ENCODE measurements at places on chromosomes 16 and 17.

DNA sequence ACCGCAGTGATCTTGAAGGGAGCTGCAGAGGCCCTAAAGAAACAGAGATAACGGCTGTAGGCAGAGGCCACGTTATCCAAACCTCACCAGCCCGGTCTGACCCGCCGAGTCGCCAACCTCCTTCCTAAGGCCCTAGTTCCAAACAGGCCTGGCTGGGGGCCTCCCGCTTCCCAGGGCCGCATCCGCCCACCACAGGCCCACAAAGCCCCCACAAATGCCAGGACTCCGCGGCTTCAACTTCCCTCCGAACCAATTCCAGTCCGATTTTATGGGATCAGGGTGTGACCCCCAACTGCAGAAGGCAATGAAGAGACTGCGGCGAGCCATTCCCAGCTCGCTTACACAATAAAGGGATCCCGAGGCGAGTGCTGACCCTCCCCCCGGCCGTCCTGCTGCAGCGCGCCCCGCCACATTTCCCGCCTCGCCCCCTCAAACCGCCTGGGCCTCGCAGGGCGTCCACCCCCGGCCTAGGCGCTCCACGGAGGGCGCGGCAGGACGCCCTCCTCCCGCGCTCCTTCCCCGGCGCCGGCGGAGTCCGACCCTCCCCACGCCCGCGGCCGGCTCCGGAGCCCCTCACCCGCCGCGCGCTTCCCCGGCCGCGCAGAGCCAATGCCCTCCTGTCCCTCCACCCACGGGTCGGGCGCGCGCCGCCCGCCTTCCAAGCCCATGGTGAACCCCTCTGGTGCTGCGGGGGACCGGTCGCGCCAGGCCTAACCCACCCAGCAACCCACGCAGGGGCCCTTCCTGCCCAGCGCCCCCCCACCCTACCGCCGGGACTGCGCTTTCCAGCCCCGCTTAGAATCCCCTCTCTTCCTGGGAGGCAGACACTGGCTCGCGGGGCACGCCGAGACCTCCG, 926 bp downstream of the MYH10 start:
- peak; percentile 72 for DNase-seq

DNA sequence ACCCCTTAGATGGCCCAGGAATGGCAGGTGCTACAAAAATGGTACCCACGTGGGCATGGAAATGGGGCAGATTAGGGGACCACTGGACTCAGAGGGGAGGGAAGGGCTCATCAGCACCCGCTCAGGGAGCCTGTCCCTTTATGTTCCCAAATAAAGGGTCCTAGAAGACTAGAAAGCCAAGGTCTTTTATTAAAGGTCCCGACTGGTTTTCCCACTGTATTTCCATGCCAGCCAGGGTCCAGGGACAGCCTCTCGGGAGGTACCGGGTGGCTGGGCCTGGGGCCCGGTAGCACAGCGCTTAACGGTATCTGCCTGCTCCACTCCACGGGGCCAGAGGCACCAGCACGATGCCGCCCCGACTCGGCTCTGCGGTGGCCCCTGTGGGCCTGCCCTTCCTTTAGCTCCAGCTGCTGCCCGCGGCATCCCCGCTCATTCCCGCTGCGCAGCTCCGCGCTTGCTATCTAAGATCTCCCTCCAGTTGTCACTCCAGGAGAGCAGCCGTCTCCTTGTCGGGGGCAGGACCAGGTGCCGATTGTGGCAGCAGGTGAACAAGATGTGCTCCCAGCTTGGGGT, 1.4 kb downstream of the NT5C start:
- DNase-seq, result no peak

DNA sequence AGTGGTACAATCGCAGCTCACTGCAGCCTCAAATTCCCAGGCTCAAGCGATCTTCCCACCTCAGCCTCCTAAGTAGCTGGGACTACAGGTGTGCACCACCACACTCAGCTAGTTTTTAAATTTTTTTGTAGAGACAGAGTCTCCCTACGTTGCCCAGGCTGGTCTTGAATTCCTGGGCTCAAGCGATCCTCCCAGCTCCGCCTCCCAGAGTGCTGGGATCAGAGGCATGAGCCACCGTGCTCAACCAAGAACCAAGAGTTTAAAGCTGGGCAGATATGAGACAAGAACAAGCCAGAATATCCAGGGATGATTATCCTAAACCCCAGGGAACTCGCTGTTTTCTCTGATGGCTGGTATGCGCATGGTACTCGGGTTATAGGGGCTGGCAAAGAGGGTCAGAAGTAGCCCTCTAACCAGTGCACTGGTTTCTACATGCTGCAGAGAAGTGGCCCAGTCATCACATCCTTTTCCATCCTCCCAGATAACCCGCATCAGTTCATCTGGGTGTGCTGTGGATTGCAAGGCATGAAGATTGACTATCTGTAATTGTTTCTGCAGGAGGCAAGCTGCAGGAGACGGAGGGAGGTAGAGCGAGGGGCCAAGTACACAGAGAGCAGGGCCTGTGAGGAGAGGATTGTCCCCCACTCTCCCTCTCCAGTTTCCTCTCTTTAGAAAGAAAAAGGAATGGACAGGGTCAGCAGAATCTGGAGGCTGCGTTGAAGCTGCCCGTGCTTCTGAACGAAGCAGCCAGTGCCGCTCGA, 33.6 kb upstream of the TOB1 start:
- DNase-seq, result no peak

GRCh38 chr16:2516391-2517240, 2.9 kb downstream of the ATP6V0C start:
- peak; percentile 11 for DNase-seq

DNA sequence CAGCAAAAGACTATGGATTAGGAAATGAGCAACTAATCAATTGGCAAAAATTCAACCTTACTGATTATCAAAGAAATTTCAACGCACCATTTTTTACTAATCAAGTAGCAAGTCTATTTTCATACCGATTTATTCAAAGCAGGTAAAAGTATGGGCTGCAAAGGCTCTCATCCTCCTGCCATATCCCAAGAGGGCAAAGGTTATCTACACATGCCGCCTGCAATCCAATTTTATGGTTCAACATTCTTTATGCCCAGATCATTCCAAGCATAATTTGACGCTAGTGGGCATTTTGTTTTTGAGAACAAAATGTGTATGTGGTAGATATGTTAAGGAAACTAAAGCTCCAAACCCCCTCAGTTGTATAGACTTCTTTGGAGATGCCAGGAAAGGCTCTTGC, 270.6 kb downstream of the MAF start:
- no peak for DNase-seq

DNA sequence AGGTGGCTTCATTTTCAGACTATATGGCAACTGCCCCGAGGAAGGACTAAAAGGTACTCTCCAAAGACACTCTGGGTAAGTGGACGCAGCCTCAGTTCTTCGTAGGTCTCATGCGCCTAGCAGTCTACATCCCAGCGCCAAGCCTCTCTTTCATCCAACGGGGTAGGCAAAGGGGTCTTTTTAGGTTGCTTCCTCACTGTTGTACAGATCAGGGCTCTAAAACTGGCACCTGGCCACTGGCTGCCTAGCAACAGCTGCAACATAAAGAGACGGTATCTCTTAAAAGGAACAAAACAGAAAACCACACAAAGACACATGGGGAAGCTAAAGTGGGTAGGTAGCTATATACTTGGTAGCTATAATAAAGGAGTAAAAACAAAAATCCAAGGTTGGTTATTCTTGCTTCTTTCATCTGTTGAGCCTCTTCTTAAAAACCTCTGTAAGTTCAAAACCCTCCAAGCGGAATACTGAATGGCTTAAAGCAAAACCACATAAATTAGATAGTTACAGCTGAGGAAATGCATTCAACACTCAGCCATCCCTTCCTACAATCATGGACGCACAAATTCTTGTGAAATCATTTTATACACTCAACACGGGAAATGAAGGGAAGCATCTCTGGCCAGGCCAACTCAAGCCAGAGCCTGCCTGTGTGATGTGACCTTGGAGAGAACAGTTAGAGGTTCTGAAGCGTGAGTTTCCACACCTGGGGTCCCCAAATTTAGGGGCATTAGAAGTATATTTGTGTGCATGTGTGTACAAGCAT, 22.7 kb downstream of the CYTH1 start:
- peak; percentile 84 for DNase-seq

- DNase-seq, result no peak
These were observed 3.1 kb upstream of the GSE1 start for GRCh38 chr16:85610059-85610445.

- DNase-seq, result no peak
These were observed 24.9 kb downstream of the RAB11FIP3 start for GRCh38 chr16:450385-450784.

DNA sequence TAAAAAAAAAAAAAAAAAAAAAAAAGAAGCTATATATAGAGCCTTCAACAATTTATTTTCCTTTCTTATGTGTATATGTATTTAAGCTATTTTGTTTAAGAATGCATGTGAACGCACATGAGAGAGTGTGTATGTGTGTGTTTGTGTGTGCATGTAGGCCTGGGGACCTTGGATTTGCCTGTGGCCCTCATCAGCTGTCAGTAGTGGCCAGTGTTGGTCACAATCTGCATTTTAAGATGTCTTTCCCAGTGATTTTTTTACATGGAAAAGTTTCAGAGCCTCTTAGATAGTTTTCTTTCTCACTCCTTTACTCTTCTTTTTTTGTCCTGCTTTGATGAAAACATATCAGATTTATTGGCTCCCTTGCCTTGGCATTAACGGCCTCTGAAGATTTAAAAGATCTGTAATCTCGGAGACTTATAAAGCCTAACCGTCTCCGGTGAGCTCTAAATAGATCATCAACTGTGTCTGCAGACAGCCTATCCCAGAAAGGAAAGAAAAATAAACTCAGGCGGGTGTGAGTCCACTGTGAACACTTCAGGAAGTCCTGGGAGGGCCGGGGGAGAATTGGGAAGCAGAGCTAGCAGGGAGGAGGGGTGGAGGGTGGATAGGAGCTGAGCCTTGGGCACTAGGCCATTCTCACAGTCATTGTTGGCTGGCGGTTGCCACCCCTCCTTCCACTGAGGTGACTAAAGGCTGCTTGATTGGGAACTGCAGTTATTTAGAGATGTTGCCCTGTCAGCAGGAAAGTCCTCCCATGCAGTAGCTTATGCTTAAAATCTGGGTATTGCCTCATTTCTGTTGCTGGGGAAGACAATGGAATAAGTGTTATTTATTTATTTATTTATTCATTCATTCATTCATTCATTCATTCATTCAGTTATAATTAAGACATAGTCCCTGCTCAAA, 86.8 kb downstream of the WWP2 start:
- DNase-seq, result peak; percentile 88

DNA sequence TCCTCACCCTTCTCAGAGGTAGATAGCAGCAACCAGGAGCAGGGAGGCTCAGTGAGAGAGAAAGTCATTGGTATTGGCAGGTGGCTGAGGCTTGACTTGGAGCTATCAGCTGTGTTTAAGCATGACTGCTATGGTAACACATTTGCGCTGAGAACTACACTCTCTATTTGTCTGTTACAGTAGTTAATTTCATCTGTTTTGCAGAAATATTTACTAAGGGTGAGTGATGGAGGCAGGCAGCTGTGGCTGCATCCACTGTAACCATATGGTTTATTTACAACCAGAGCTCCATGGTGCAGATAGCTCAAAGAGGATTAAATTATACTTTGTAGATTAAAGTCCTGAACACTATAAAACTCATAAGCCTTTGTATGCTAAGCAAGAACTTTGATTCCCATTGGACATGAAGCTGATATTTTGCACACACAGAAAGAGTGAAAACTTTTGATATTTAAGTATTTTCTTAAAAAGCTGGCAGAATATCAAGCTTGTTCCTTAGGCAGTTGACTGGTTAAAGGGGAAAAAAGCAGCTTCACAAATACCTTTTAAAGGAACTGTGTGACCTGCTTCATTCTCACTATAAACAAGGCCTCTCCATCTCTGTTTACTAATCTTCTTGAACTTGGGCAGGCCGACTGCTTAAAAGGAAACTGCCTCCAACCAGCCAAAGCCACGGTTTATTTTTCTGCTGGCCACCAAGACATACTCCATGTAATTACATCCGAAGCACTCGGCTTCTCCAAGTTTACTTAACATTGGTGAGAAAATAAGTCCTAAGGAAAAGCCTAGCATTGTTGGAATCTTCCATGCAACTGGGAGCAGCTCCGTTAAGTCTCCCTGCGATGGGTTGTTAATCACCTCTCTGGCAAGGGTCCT, 299.8 kb upstream of the ZFHX3 start:
- DNase-seq, result peak; percentile 68

- DNase-seq, result no peak
These were observed 31.4 kb downstream of the ANKFN1 start for GRCh38 chr17:56184650-56185049.

GRCh38 chr17:77036841-77037381, 103.9 kb upstream of the SEC14L1 start:
- DNase-seq, result no peak

GRCh38 chr17:16417399-16417798, 2.0 kb downstream of the TRPV2 start:
- DNase-seq, result peak; percentile 12

DNA sequence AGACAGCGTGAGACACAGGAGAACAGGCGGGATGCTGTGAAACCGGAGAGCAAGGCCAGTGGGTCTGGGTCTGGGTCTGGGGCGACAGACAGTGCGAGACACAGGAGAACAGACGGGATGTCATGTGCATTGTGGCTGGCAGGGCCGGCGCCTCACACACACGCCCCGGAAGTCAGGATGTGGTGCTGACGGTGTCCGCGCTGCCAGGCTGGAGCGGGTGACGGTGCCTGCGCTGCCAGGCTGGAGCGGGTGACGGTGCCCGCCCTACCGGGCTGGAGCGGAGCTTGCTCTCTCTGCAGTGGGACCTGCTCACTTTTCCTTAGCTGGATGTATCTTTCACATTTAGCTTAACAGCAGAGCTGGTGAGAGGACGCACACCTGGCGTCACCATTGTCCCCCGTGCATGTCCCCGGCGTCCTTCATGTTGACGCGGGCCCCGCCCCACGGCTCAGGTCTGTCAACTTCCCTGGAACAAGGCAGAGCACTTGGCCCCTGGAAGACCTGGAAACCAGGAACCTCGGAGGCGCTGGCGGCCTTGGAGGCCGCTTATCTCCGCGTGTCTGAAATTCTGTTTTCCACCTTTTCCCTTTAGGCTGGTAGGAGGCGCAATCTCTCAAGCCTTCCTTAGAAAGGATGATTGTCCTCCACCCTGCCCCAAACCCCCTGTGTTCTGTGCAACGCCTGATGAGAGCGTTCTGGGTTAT, 43.0 kb upstream of the ZNF750 start:
- no peak for DNase-seq

GRCh38 chr16:26019381-26020242, 327.9 kb downstream of the HS3ST4 start:
- no peak for DNase-seq

- no peak for DNase-seq
These were observed 151.7 kb downstream of the CBLN1 start for GRCh38 chr16:49129935-49130334.

DNA sequence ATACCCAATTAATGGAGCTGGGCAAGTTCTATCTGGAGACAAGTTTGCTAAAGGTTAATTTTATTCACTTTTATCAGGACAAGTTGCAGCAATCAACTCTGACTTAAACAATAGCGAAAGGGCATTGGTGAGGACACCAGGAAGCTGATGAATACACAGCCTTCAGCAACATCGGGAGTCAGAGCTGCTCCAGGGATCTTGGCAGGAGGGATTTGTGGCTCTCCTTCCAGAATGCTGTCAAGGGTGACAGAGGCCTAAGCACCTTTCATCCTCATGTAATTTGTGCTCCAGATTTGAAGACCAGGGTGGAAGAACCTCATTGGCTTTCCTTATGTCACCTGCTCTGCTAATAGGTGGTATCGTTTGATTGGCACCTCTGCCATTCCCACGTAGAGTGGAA, 485.6 kb downstream of the NPIPA7 start:
- DNase-seq, result no peak

- DNase-seq, result no peak
These were observed 8.6 kb downstream of the TAF1C start for GRCh38 chr16:84178146-84178765.
